HFFc6 (cell line): ENCODE measurements at places on chromosomes 6 and 20.

DNA sequence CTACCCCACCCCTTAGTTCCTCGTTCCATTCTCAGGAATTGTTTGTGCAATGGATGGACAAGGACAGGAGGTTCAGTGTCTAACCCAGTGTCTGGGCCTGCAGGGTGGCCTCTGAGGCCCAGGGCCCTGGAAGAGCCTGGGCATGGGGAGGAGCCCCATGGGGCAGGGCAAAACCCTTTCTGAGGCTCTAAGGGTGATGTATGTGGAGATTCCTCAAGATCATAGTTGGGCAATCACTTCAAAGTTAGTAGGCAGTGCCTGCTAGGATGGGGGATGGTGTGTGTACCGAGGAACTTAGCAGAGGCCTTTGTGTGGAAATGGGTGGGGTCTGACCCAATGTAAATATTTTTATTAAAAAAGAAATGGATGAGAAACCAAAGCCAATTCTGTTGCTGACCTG lies 6.7 kb upstream of the C2 start:
- DNase-seq = no peak

GRCh38 chr6:121849477-121849876 lies 414.0 kb downstream of the GJA1 start:
- DNase-seq = peak; percentile 55

DNA sequence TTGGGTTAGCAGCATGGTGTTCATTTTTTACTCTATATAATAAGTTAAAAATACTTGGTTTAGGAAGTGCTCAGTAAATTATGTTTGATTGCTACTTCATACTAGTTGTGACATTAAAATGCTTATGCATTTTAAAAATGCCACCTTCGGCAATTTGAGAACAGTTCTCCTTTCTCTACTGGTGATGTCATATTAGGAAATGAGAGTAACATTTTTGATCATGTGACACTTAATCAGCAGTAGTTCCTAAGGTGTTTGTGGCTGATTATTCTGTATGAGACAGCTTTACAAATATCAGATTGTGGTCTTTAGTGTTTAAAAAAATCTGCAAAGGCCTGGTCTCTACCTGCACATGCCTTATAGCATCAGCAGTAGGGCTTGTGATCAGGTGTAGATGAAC lies 4.4 kb downstream of the GZF1 start:
- DNase-seq = no peak

- peak; percentile 67 for DNase-seq
Observed at GRCh38 chr6:105759946-105760345, 326.2 kb upstream of the PRDM1 start.

DNA sequence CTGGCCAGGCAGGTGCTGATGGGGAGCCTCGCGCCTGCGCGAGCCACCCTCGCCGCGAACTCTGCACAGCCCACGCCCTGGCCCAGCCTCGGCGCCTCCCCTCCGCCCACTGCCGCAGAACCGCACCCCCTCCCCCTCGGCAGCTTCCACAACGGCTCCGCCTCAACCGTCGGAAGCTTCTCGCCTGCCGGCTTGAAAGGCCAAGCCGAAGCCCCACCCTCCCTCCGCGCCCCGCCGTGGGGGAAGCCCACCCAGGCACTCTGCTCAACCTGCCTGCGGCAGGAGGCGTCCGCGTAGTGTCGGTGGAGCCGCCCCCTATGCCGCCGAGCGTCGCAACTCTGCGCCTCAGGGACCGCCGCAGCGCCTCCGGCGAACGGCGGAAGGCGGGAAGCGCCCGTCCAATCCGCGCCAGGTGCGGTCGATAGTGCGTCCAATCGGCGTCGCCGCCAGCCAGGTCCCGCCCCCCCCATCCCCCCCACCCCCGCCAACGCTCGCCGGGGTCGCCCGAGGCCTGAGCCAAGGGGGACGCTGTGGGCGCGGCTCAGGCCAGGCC lies at the start of gene SYCP2:
Gene SYCP2, minus strand, starts transcription at position 342 of the 553 bp plus-strand sequence. CDS start 11,224 bp downstream, outside the sequence.
- no peak for DNase-seq

GRCh38 chr6:35240838-35241801 lies 18.4 kb upstream of the ZNF76 start:
- DNase-seq = peak; percentile 37

DNA sequence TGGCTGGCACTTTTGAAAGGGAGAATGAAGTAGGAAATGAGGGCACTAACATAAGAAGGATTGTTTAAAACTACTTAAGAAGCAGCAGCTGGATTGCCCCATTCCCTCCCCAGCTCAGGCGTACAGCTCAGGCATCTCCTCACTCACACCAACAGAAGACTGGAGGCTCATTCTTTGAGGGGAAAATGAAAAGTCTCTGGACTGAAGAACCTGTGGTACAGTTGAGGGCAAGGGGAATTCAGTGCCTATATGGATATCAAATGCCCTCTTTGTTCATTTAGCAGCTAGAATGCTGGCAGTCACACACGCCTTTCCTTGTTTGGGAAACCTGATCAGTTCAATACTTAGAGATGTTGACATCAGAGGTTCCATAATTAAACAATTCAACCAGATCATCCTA lies 502.1 kb upstream of the SOX4 start:
- DNase-seq = no peak

DNA sequence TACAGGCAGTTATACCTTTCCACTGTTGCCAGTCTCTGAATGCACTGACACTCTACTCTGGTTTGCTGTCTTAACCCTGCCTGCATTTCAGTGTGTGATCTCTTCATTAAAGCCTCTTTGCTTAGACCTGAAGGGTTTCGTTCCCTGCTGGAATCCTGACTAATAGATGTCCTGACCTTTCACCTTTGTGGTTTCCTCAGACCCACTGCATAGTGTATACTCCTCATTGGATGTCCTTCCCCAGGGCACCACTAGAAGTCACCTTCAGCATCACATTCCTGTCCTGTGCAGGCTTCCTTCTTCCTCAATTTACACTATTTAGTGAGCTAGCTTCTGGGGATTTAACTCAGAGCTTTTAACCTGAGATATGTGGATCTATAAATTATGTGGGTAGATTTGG lies 120.6 kb downstream of the RCAN2 start:
- DNase-seq = no peak

GRCh38 chr20:34458631-34459030 lies 57.6 kb upstream of the DYNLRB1 start:
- DNase-seq = no peak

- DNase-seq = peak; percentile 25
Observed at GRCh38 chr20:58127701-58128111, 100.7 kb downstream of the ANKRD60 start.

GRCh38 chr6:45436544-45437438 lies 59.1 kb upstream of the SUPT3H start:
- DNase-seq = peak; percentile 65

- DNase-seq = no peak
Observed at GRCh38 chr20:49542514-49542991, 25.4 kb downstream of the PTGIS start.

DNA sequence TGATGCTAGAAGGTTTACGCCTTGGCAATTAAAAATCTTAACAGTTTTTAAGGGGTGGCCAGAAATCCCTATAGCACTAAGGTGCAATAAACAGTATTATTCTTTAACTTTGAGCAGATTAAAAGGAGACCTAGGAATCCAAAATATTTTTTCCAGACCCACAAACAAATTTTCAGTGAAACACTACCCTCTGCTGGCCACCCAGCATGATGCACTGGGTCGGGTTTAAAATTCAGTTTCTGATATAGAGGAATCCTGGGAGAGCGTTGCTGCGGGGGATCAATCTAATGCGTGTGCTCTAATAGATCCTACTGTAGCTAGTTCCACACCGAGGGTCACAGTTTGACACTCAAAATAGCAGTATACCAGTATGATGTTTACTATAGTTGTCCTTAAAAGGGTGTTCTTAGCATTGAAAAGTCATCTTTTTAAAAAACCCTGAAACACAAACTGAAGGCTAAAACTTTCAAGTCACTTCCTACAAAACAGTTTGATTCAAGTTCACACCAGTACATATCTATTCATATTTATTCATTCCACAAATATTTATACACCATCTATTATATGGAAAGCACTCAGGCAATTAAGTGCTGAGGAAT lies 10.2 kb downstream of the UBE3D start:
- DNase-seq = peak; percentile 40

DNA sequence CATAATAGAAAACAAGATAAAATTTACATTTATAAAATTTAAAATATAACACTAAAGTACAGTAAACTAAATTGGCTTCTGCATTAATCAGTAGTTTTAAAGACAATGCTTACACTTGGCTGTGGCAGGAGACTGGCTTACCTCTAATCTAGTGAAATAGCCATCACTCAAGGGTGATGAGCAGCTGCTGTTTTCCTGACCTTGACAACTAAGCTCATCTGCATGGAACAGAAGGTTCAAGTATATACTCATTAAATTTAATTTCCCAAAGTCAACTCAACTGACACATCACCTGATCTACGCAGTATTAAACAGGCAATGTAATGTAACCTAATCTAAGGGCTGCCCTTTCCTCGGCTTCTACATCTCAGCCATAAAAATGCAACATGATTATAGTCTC lies 14.5 kb downstream of the TMX4 start:
- DNase-seq = no peak

GRCh38 chr6:152746172-152746553 lies 4.4 kb upstream of the VIP start:
- DNase-seq = peak; percentile 46

DNA sequence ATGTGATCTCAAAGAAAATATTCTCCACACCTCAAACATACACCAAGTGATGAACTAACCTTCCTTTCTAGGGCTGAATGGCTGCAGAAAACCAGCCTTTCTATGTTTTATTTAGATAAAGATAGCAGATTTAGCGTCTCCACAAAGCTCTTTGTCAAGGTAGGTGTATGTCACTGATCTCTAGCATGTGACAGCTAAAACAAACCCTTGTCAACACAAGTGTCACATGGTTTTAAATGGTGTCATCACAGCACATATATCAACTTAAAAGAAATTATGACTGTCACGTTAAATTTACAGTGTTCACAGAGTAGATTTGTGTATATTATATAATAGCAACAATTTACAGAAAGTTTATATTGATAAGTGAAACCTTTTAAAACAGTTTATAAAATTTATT lies 58.3 kb downstream of the TENT5A start:
- DNase-seq = no peak

DNA sequence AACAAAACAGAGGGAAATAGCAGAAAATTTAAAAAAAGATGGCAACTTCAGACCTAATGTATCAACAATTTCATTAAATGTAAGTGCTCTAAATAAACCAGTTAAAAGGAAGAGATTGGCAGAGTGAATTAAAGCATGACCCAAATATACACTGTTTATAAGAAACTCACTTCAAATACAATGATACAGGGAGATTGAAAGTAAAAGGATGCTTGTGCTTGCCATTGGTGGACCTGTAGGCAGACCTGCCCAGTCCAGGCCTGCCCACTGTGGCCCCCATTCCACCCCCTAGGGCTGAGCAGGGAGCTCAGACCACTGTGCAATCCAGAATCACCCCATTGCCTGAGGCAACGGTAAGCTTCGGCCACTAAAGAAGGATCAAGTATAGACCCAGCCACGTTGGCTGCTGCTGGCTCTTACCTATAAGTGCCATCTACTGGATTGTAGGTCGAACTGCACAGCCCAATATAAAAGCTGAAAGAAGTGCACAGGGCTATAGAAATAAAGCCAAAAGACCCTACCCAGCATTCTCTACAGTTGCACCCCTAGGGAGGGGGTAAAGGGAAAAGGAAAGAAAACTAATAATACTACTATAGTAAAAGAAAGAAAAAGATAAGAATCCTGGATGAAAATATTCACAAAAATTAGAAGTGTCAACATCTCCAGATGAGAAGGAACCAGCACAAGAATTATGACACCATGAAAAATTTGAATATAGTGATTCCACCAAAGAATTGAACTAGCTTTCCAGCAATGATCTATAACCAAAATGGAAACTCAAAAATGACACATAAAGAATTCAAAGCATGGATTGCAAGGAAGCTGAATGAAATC lies 36.1 kb downstream of the PSMB1 start:
- DNase-seq = peak; percentile 69

DNA sequence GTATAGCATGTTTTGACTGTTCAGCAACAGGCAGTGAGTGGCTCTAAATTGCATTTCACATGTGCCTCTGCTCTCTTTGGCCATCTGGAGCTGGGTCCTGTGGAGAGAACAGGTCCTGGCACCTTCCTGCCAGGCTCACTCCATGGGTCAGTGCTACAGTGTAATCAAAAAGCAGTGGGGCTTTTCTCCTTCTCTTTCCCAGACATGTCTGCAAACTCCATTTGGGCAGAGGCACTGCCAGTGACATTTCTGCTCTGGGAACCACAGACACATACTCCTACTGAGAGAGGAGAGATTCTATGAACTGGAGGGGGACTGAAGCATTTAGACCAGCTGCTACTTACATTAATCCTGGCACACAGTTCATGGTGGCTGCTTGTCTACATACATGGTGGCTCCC lies 68.3 kb upstream of the TRAF3IP2 start:
- no peak for DNase-seq

DNA sequence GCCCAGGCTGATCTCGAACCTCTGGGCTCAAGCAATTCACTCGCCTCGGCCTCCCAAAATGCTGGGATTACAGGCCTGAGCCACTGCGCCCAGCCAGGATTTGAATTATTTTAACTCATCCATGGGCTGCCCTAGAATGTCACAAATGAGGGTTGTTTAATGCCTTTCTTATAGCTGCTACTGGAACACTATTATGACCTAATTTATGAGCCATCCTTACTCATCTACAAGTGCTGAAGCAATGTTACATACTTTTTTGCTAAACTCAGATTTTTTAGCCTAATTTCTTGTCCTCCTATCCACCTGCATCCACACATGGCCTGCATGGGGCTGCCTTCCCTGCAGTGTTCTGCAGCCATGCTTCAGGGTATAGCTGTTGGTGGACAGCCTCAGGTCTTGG lies 59.9 kb downstream of the RTN4IP1 start:
- peak; percentile 28 for DNase-seq

DNA sequence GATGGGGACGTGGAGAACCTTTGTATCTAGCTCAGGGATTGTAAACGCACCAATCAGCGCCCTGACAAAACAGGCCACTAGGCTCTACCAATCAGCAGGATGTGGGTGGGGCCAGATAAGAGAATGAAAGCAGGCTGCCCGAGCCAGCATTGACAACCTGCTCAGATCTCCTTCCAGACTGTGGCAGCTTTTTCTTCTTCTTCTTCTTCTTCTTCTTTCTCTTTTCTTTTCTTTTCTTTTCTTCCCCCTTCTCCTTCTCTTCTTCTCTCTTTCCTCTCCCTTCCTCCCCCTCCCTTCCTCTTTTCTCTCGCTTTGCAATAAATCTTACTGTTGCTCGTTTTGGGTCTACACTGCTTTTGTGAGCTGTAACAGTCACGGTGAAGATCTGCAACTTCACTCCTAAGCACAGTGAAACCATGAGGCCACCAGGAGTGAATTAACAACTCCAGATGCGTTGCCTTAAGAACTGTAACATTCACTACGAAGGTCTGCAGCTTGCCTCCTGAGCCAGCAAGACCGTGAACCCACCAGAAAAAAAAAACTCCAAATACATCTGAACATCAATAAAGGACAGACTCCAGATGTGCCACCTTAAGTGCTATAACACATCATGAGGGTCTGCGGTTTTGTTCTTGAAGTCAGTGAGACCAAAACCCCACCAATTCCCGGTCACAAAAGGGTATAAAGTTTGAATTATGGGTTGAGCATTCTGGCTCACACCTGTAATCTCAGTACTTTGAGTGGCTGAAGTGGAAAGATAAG lies 19.6 kb upstream of the SERPINB1 start:
- DNase-seq = no peak

- no peak for DNase-seq
Observed at GRCh38 chr6:137213331-137213740, 5.8 kb downstream of the IFNGR1 start.
